Activated CD4-positive, alpha-beta T cell treated with anti-CD3 and anti-CD28 coated beads, Interleukin-2, amount 50 U/mL, for 24 hours (primary cell): ENCODE measurements at places on chromosomes 5 and 9.

DNA sequence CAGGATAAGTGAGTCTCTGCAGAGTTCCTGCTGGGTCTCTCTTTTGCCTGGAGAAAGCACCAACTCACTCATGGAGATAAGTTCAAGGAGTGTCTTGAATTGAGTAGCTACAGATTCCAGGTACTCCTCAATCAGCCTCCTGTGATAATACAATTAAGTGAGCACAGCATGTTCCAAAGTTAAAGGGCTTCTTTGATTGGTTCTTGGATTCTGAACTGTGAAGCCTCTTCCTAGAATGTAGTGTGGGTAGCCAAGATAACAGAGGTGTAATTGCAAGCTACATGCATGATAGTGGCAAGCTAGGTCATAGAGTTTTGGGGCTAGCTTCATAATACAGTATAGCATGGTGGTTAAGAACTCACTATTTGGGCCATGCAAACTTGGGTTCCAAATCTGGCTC is 23.2 kb upstream of the CARNMT1 start:
- DNase-seq, result no peak

GRCh38 chr9:117104716-117105495 is 310.0 kb downstream of the ASTN2 start:
- DNase-seq, result no peak

GRCh38 chr9:128143525-128144238 is 5.6 kb upstream of the LCN2 start:
- no peak for DNase-seq

DNA sequence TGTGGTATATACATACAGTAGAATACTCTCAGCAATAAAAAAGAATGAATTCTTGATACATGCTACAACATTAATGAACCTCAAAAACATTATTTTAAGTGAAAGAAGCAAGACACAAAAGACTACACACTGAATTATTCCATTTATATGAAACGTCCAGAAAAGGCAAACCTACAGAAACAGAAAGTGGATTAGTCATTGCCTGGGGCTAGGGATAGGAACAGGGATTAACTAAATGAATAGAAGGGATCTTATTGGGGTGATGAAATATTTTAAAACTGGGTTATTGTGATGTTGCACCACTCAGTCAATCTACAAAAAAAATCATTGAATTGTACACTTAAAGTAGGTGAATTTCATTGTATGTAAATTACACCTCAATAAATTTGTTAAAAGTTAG is 326.7 kb downstream of the PIK3R1 start:
- no peak for DNase-seq

- DNase-seq, result no peak
Measured at GRCh38 chr5:151037561-151038411, 17.4 kb downstream of the GPX3 start.

DNA sequence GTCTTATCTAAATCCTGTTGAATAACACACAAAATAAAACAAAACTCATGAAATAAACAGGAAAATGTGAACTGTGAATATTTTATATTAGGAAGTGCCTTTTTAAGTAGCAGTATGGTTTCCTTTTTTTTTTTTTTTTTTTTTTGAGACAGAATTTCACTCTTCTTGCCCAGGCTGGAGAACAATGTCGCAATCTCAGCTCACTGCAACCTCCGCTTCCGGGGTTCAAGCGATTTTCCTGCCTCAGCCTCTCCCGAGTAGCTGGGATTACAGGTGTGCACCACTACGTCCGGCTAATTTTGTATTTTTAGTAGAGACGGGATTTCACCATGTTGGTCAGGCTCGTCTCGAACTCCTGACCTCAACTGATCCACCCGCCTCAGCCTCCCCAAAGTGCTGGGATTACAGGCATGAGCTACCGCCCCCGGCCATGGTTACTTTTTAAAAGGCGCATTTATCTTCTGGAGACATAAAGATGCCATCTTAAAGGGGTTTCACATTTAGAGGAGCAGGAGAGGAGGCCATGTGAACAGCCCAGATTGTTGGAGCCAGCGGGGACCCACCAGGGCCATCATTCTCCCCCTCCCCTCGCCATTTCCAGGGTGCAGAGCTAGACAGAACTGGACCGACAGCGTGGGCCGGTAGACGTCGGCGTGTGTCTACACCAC is 64.1 kb downstream of the ROR2 start:
- no peak for DNase-seq

DNA sequence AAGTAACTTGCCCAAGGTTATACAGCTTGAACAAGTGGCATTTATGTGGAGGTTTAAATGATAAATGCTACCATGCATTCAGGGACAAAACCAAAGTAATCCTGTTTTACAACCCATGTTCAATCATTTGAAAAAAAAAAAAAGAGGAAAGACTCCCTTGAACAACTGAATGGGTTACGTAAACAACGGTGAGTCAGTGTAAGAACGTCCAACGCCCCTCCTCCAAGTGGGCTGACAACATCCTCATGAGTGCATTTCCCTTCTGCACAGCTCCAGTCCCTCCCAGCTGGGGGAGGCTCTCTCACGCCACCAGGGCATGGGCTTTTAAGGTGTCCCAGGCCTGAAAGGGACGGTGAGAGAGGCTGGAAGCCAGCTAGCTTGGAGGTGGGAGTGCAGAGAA is 90.0 kb downstream of the PRRT1B start:
- peak; percentile 74 for DNase-seq

DNA sequence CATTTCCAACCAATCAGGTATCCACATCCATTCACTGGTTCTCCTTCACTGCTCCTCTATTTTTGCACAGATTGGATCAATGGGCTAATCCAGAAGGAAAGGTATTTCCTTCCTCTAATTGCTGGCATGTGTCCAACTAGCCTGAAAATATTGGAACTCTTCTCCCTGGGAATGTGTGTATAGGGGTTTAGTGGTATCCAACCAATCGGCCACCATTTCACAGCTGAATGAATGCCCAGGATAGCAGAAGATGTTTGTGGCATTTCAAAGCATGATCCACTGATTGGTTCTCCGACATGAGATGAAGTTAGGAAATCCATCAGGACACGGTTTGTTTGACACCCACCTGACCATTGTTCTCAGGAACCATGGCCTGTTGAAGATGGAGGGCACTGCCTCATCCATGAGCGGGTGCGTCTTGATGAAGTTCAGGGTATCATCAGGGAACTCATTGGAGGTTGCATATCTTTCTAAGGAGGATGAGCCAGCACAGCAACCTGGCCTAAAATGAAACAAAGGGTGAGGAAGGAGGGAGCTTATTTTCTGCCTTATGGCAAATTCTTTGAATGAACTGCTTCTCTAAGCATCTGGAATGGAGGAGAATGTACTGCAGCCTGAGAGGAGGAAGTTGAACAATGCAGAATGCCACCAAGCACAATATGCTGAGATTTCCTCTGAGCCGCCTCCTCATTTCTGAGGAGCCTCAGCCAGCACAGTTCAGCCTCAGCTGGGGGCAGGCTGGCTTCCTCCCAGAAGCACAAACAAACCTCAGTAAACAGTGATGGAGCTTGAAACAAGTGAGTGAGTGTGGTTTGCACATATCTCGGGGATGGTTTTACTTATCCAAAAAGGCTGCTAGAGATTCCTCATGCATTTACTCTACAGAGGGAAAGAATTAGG is 94.6 kb downstream of the SEMA6A start:
- DNase-seq, result no peak

- no peak for DNase-seq
Measured at GRCh38 chr9:75996726-75997125, 106.3 kb downstream of the PCSK5 start.

- DNase-seq, result no peak
Measured at GRCh38 chr9:7907551-7908337, 108.2 kb upstream of the DMAC1 start.

GRCh38 chr9:114282507-114282906 is 40.4 kb upstream of the ORM1 start:
- no peak for DNase-seq

GRCh38 chr9:12923468-12924009 is 148.7 kb downstream of the LURAP1L start:
- no peak for DNase-seq

DNA sequence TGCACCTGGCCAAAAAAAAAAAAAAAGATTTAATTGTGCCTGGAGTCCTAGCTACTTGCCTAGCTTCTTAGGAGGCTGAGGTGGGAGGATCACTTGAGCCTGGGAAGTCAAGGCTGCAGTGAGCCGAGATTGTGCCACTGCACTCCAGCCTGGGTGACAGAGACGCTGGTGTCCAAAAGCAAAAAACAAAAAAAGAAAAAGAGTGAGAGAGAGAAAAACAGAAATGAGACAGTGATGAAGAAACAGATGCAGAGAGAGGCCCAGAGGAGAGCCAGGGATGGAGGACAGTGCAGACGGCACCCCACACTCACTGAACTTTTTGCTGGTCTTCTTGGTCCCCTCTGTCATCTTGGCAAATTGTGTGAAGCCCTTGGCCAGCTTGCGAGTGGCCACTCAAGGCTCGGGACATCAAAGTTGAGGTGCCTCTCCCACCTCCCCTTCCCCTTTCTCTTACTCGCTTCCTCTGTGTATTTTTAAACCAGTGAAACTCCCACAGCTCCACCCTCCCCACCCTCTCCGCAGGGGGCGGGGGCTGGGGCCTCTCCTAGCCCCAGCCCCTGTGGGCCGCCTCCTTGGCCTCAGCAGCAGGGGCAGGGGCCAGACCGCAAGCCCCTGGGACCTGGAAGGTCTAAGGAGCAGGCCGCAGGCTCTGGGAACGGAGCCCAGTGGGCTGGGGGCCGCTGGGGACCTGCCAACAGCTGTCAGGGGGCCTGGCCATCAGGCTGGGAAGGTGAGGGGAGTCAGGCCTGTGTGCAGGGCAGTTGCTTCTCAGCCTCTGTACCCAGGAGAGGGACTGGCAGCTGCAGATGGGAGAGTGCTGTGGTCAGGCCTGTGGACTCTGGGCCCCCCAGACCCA is at the start of gene SH2D3C:
Gene SH2D3C (minus strand): TSS at position 387 of the 856 bp plus-strand sequence. CDS start 39 bp downstream, at position 348.
- peak; percentile 36 for DNase-seq

GRCh38 chr5:98637557-98637956 is 135.9 kb upstream of the RGMB start:
- no peak for DNase-seq

- DNase-seq, result no peak
Measured at GRCh38 chr5:176394881-176395675, 6.5 kb downstream of the HIGD2A start.

GRCh38 chr5:29896646-29897045 is 1296.8 kb upstream of the CDH6 start:
- no peak for DNase-seq

GRCh38 chr9:16689351-16689938 is 181.0 kb downstream of the BNC2 start:
- no peak for DNase-seq

GRCh38 chr9:100013573-100013972 is 85.2 kb downstream of the ERP44 start:
- DNase-seq, result no peak

DNA sequence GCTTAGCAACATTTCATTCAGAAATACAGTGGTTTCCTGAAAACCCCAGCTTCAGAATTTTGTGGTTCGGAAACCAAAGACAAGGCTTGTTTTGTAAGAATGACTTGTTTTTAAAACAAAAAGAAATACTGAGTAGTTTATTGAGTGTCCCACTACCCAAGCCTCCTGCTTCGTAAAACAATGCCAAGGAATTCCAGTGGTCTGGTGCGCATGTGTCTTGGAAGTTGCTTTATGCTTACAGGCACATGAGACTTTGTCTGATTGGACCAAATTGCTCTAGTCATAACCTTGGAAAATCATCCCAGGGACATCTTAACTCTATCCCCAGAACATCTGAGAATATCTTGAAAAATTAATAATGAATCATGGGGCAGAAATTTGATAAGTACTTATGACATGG is 77.1 kb upstream of the FST start:
- no peak for DNase-seq

GRCh38 chr9:128438343-128439109 is 17.3 kb upstream of the ODF2 start:
- peak; percentile 70 for DNase-seq

DNA sequence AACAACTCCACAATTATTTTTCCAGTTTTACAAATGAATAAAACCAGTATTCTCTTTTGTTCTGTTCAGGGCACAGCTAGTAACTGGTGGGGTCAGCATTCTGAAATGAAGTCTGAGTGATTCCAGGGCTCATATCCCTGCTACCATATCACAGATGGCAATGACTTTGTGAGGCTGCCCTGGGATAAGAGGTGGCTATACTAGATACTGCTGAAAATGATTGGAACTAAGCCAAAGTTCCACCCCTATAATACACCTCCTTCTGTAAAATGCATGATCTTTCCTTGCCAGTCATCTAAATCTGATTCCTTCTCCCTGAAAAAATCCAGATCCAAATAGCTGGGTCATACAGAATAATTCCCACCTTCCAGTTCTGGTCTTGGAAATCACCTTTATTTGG is 14.4 kb downstream of the SLC25A51 start:
- no peak for DNase-seq

DNA sequence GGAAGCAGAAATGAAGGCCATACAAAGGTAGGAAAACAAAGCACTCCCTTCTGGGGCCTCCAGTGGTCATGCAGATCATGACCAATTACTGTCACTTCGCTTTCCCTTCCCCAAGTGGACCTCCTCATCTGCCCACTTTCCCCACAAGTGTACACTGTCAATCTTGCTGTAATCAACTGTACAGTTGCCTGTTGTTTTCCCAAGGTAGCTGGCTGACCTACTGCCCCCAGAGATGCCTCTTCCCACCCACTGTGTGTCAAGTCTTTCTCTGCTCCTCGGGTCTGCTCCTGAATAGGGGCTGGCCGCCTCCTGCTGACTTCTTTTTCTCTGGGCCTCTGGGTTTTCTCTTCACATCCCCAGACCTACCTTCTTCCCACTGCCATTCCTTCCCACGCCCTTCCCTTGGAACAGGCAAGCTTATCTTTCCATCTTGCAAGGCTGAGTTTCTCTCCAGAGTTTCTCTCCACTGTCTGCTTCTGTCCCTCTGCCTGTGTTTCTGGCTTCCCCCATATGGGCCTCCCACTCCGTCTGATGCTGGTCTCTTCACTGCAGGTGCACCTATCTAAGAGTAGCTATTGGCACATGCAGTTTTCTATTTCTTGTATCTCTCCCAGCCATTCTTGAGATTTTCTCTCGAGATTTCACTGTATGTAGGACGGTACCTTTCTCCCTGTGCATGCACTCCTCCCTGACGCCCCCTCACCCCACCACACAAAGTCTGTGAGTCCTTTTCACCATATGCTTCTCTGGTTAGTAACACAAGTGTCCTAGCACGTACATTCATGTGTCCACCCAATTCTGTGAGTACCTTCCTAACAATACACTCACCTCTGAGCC is 2.4 kb downstream of the ELL2 start:
- no peak for DNase-seq

DNA sequence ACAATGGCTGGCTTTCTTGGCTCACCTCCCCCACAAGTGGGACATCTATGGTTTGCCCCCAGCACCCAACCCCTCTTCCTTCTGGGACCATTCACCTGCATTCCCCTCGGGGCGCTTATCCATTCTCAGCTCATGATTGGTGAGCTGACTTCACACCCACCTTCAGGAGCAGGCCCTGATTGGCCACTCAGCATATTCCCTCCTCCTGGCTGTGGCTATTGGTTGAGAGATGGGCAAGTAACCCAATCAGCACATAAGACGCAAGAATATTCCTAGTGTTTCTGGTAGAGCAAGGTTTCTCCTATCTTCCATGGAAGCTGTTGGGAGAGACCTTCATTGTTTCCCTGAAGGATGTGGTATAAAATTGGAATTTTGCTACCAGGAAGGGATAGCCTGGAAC is 22.7 kb upstream of the UNC5A start:
- DNase-seq, result no peak
